HT-29 (cell line): ENCODE measurements at places on chromosomes 7 and 10. TPM values are rescaled to one million over a fixed set of nuclear protein-coding genes. Genes with fewer than 3 reads are reported as not detected.
A peak's percentile ranks its signal among the peaks of the same experiment; 100 is the strongest.

C10orf95 gene
- total RNA-seq: 4.5 and 11.7 TPM in 2 replicates

OR2A12 gene
- not detected in 2 replicates for total RNA-seq

LIPN gene
- total RNA-seq: not detected in 2 replicates

AP4M1 gene
- total RNA-seq: 36.8 and 38.1 TPM in 2 replicates

ADCYAP1R1 gene
- not detected in 2 replicates for total RNA-seq

INHBA gene
- total RNA-seq: not detected in 2 replicates

KLHDC10 gene
- total RNA-seq: 10.9 and 22.6 TPM in 2 replicates

NPY gene
- total RNA-seq: not detected in 2 replicates

DNA sequence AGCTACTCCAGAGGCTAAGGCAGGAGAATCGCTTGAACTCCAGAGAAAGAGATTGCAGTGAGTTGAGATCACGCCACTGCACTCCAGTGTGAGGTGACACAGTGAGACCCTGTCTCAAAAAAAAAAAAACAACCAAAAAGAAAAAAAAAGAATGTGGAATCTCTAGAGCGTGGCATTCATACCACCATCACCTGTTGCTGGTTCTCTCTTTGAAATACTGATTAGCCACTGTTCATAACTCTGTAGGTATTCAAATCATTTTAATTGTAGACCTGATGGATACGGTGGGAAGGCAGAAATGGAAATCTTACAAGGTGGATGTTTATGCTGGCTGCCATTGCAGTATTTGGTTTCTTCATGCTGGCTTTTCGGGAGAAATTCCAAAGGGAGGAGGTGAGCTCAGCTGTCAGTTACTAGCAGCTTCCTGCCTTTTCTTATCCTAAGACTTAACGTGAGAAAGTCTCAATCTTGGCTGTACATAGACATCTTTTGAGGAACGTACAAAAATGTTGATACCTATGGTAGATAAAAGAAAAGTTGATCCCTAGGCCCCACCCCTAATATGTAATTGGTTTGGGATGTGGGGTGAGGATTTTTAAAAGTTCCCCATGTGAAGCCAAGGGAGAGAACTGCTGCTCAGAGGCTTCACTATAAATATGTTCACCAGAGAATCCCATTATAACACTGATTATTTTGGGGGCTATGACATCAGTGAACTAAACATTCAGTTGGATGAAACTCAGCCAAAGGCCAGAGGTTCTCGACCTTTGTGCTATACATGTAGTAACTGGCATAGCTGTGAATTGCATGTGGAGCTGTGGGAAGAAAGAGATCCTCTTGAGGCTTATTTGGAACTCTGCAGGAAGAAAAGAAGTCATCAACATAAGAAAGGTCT, 26.9 kb upstream of the MKLN1 start:
- DNase-seq: no peak

DNA sequence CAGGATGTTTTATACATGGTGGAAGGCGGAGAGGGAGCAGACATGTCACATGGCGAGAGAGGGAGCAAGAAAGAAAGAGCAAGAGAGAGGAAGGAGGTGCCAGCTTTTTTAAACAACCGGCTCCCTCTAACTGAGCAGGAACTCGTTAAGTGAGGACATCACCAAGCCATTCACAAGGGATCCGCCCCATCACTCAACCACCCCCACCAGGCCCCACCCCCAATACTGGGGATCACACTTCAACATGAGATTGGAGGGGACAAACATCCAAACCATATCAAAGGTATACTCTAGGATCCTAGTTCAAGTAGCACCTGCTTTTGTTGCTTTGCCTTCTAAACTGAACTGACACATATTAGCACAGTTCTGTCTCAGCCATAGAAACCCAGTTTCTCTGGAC, 141.9 kb upstream of the KLF14 start:
- no peak for DNase-seq

GRCh38 chr10:70034232-70034631, 18.4 kb upstream of the MACROH2A2 start:
- no peak for DNase-seq

- DNase-seq: peak; percentile 86
Observed at GRCh38 chr10:69360485-69361302, 56.0 kb downstream of the TACR2 start.

- DNase-seq: no peak
Observed at GRCh38 chr10:53579773-53580172, 807.2 kb upstream of the MBL2 start.

- DNase-seq: no peak
Observed at GRCh38 chr7:123285076-123285700, 85.4 kb upstream of the SLC13A1 start.

DNA sequence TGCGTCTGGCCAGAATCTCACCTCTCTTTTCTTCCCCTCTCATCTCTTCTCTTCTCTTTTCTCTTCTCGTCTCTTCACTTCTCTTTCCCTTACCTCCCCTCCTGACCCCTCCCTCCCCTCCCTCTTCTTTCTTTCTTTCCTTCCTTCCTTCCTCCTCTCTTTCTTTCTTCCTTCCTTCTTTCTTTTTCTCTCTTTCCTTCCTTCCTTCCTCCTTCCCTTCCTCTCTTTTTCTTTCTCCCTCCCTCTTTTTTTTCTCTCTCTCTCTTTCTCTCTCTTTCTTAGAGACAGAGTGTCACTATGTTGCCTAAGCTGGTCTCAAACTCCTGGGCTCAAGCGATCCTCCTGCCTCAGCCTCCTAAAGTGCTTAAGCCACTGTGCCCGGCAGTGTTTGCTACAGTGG, 4.6 kb upstream of the GTF2IRD1 start:
- no peak for DNase-seq

DNA sequence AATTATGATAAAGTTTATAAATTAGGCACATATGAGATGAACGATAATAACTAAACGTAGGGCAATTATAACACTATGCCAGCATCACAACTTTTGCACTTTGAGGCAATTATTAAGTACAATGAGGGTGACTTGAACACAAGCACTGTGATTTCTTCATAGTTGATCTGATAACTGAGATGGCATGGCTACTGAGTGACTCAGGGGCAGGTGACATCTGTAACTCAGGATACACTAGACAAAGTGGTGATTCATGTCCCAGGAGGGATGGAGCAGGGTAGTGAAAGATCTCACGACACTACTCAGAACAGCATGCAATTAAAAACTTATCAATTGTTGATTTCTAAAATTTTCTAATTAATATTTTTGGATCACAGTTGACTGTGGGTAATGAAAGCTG, 98.3 kb upstream of the ARHGAP21 start:
- DNase-seq: peak; percentile 22

GRCh38 chr7:149717481-149717880, 55.9 kb downstream of the ZNF467 start:
- no peak for DNase-seq

GRCh38 chr10:28250782-28251181, 52.1 kb downstream of the MPP7 start:
- DNase-seq: peak; percentile 18

DNA sequence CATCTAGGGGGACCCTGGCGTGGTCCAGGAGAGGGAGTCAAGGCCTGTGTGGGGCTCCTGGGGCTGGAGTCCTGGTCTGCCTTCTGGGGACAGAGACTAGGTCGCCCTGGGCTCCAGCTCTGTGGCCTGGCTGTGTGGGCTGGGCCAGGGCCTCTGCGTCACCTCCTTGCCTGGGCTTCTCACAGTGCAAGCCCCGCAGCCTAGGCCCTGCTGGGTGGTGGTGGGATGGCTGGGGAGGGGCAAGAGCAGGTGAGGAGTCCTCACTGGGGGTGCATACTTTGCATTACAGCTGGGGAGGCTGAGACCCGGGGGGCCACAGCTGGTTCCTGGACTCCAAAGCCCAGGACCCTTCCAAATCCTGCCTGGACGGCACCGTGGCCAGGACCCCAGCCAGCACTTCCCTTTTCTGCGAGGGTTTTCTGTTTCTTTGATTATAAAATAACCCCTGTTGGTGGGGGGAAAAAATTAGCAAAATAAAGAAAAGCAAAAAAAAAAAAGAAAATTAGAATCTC, 23.5 kb downstream of the PWWP2B start:
- DNase-seq: no peak

DNA sequence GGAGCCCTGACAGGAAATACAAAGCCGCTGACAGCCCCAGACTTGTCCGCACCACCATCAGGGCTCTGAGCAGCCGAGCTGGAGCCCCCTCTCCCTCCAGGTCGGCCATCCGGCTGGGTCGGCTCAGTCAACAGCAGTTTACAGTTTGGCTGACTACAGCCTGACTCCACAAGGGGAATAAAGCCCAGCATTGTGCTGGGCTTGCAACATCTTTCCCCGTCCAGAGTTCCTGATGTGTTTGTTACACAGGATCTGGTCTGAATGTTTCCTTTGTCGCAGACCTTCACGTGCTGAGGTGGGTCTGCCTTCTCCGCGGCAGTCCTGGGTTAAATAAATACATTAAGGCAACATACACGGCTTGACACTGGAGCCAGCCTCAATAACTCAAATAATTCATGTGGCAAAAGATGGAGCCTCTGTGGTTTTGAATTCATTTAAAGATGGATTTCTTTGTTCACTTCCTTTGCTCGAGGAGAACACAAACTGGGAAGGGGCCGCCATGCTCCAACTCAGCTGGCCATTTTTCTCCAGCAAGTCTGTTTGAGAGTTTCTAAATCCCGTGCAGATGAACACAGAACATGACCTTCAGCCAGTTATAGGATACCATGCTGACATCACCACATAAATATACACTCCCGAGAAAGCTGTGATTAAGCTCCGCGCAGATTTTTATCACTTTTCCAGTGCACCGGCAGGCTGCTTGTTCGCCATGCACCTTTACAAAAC, 192.1 kb downstream of the WDR11 start:
- no peak for DNase-seq

DNA sequence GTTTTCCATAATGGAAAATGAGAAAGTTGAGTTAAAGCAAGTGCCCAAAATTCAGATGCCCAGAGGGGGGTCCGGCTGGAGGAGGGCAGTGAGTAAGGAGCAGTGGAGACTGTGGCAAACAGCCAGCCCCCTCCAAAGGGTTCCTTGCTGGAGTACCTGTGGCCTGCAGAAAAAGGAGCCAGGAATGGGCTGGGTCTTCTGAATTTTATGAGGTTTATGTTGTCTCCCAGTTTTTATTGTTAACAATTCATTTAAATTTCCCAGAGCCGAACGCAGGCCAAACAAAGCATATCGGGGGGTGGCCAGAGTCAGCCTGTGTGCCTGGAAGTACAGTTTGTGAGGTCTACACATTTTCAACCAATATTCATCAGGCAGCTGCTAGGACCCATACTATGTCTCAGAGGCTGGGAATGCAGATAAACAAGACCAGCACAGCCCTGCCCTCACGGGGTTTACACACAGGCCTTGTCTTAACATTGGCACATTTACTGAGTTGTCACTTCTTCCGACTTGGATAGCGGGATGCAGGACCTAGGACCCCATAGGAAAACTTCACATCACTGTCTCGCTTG, 12.9 kb upstream of the CSGALNACT2 start:
- no peak for DNase-seq

DNA sequence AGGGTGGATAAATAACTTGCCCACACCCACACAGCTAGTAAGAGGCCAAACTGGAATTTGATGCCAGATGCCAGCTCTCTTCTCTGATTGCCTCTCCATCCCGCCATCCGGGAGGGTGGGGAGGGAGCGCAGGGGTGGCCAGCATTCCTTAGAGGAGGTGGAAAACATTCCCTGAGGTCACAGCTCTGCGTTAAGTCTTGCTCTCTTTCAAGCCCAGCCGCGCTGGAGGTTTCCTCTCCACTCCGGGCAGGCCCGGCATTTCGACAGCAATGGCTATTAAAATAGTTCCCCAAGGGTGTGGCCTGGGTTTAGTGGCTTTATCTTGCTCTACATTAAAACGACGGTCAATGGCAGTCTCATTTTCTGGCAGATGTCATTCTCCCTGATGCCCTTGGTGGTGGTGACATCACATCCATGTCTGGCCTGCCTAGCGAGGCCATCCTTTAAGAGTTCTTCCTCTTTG, 16.1 kb upstream of the C10orf71 start:
- no peak for DNase-seq

- DNase-seq: no peak
Observed at GRCh38 chr7:22726907-22727713, at the start of gene IL6. TSS of gene IL6 (plus strand) at chr7:22727200. CDS start at chr7:22727263, 63 bp downstream.

DNA sequence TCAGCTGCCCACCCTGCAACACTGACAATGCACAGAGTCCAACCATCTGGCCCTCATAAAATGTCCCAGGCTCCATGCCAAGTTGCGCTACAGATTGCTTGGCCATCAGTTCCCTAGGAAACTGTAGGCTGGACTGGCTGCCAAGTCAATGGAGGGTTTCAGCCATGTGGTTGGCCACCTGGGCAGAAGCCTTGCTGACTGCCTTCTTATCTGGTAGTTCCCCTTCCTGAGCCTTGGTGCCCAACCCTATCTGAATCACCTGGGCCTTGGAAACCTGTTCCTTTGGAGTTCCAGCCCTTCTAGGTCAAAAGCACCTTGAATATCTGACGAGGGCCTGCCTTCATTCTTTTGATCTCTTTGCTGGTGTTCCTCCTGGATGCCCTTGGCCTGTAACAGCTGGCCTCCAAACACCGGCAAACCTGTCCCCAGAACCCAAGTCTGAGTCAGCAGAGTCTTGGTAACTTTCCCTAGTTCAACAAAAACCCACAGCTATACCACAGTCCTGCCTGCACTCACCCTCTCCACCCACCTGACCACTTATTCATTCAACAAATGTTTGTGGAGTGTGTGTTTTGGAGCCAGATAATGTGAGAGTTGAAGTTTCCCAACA, 37.4 kb upstream of the KDM7A start:
- DNase-seq: peak; percentile 75

GRCh38 chr10:101227429-101228152, 1.7 kb downstream of the LBX1 start:
- DNase-seq: no peak

DNA sequence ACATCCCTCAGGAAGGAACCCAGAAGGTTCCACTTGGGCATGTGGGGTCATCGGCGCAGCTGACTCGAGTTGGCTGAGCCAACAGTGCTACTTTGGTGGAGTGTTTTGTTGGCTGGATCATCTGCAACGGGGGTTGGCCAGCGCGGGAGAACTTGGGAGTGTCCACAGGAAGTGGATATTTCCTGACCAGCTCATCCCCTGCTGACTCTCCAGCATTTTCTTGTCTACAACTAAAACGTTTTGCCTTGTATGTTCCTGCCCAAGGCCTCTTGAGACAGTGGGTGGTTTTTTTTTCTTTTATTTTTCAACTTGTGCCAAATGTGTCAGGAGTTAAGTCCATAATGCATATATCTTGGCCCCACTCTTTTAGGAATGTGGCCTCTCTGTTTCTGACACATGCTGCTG, 208.6 kb downstream of the ZNF365 start:
- DNase-seq: no peak

DNA sequence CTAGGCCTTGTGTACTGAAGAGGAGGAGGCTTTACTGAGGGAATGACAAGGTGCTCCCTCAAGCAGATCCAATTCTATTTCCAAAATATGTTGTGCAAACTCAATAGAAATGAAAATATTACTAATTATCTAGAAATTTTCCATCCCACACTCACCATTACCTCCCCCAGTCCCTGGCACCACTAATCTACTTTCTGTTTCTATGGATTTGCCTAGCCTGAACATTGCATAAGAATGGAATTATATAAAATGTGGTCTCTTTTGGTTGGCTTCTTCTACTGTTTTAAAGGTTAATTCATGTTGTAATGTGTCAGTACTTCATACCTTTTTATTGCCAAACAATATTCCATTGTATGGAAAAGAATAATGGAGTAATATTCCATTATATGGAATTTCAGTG, 18.7 kb upstream of the NUB1 start:
- no peak for DNase-seq

- DNase-seq: no peak
Observed at GRCh38 chr10:71698737-71699136, 20.8 kb downstream of the C10orf105 start.
